ENCODE measurements at places on chromosomes 4 and X.

DNA sequence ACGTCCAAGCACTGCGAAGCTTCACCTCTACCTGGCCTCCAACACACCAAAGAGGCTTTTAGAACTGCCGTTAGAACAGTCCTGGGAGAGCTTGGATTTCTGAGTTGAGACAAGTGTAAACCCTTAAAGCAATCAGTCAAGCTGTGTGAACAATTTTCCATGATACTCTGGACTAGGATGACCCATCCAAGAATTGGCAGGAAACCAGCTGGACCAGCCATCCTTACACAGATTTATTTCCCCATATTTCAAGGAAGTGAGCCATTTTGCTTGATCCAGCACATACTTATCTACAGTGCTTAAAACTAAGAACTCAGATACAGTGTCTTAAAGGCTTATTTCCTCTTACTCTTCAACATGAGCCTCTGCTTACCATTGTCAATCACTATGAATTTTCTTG is 340.7 kb upstream of the HS3ST1 start:
- DNase-seq = no peak

DNA sequence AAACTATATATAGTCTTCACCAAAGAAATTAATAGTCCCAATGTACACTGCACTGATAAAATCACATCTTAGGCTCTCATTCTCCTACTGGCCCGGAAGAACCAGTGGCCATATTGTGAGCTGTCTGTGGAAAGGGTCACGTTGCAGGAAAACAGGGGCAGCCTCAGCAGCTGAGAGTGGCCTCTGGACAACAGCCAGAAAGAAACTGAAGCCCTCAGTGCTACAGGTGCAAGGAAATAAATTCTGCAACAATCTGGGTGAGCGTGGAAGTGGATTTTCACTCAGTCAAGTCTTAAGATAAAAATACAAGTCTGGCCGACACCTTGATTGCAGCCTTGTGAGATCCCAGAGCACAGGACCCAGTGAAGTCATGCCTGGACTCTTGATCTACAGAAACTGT is 3.2 kb upstream of the SLC25A14 start:
- no peak for DNase-seq

- no peak for DNase-seq
Measured at GRCh38 chr4:177339477-177340374, 30.1 kb downstream of the NEIL3 start.

DNA sequence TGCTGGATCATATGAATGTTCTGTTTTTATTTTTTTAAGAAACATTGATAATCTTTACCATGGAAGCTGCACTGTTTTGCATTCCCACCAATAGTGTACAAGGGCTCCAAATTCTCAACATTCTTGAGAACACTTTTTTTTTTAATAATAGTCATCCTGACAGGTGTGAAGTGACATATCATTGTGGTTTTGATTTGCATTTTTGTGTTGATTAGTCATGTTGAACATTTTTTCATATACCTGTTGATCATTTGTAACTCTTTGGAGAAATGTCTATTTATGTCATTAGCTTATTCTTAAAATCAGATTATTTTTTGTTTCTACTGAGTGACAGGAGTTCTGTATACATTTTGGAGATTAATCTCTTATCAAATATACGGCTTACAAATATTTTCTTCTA is 408.5 kb downstream of the GLUD2 start:
- DNase-seq = no peak

DNA sequence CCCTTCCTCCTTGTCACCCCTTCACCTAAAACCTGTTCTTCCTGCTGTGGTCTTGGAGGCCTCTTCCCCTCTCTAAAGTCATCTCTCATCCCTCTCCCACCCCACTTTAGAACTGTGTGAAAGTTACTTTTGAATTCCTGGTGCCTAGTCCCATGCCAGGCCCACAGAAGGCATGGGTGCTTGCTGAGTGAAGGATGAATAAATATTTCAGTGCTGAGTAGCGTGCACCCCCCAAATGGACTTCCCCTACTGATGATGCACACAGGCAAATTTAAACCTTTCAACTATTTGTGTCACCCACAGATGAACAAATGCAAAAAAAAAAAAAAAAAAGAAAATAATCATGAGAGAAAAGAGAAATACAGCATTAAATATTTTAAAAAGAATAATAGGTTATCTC is 19.8 kb downstream of the PSMD10 start:
- DNase-seq = no peak

- DNase-seq = no peak
Measured at GRCh38 chrX:53584891-53585290, 101.6 kb downstream of the HUWE1 start.

- DNase-seq = peak; percentile 4
Measured at GRCh38 chrX:53239474-53239873, 14.5 kb upstream of the KDM5C start.

DNA sequence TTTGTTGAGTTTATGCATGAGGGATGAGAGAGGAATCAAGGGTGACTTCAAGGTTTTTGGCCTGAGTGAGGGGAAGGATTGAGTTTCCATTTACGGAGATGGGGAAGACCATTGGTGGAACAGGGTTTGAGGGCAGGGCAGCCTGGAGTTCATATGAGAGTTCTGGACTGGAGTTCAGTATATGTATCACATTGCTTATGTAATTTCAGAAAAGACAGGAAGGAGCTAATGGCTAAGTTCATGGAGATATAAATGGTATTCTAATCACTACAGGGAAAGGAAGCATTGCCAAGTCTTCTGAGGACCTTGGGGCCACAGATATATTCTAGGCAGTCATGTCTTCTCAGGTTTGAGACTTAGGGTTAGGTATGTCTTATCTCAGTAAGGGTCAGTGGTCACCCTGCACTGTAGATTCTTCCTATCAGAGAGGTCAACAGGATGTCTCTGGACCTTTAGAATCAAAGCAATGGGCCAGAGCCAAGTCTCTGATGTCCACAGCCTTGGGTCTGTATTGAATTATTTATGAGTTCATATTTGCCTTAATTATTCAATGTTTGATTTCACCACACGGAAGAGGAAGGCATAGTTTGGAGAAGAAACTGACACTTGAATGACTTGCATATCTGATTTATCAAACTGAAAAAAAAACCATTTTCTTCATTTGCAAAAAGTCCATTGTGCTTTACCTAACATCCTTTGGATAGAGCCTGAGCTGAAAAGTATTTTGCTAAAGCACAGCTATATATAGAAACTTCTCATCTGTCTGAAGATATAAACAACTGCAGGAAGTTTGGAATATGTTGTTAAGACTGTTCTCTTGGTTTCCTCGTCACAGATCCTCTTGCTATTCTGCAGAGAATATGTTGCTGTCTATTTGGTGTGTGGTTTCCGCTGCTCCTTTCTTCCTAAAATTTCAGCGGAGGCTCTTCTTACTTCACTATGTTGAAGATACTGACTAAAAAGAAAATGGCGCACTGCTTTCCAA is 139.5 kb downstream of the PDGFRA start:
- DNase-seq = no peak

DNA sequence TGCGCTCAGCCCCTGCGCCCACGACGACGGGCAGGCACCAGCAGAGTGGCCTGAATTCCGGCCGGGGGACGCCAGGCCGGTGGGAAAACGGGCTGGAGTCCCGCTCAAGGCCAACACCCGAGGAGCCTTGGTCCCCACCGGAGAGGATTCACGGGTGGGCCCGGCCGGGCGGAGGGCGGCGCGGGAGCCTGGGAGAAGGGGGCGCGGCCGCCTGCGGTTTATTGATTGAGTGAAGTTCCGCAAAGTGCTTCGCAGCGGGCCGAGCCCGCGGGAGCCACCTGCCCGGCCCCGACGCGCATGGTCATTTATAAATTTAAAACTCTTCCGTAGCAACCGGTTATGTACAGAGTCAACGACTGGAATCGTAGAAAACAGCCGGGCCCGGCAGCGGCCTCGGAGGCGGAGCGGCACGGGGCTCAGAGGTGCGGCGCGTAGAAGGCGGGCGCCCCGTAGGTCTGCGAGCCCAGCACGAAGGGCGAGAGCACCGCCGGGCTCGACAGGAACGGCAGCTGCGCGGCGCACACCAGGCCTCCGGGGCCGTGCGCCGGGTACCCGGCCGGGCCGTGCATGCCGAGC is 3.6 kb downstream of the NKX1-1 start:
- DNase-seq = no peak

DNA sequence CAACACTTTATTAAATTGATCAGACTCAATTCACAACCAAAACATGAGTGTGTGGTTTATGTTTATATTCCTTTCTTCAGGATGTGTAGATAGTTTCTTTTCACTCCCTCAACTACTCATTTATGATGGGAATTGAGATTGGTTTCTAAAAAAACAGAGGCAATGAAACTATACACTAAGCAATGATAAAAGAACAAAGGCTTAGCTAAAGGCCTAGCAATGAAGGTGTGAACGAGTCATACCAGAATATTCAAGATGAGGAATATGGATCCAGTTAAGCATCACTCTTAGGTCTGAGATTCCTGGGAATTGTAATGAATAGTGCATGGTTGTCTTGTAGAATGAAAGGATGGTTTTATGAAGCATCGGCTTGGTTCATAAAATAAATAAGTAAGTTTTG is 17.5 kb upstream of the RASL11B start:
- no peak for DNase-seq

DNA sequence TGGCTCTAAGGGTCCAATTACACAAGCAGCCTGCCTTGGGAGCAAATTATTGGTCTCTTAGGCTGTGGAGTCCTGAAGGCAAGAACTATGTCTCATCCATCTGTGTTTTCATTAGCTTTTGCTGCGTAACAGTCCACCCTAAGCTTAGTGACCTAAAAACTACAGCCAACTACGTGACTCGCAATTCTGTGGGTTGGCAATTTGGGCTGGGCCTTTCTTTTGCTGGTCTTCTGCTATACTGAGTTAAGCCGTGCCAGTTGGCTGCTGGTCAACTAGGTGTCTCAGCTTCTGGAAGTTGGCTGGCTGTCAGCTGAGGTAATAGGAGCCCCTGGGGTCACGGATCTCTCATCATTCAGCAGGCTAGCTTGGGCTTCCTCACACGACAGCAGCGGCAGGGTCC is 205.6 kb upstream of the S100G start:
- no peak for DNase-seq

DNA sequence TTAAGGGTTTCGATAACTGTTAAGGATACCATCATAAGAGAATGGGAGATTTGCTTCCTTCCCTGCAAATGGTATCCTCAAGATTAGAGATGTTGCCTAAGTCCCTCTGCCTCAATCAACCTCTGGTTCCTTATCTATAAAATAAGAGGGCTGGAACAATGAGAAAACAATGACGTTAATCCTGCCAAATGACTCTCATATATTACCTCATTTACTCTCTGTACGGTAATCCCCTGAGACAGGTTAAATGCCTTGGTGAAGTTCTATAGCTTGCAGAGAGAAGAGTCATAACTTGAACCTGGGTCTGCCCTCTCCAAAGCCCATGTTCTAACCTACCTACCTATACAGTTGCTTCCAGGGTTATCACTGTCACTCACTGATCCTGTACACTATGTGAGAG is 100.2 kb upstream of the OTUD4 start:
- DNase-seq = no peak

DNA sequence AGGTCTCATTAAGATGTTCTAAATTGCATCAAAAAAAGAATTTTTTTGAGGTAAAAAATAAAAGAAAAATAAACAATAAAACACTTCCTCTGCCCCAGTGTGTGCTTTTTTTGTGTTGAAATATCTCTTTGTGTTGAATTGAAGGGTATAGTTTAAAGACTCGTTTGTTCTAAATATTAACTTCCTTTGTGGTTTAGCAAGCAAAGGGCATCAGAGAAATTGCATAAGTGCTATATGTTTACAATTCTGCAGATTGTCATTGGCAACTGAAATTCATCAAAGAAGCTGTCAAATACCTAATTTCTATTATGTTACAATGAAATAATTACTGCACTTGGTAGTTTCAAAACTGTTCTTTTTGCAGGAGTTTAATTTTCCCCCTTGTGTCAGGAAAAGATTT is 260.5 kb downstream of the DKK2 start:
- DNase-seq = no peak

DNA sequence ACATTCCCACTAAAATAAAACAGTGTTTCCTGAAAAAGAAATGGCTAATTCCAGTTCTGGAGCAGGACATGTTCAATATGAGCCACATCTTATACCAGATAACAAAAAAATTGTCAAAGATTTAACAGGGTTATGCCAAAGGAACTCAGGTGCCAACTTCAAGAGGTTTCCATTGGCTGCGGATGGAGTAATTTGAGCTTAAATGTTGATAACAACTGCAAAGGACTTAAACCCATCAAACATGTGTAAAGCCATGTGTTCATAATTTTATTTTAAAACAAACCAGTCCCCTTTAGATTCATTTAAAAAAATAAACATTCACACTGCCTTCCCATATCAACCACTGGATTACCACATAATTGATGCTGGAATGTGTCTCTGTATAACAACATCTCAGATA is 156.4 kb upstream of the PCDH18 start:
- DNase-seq = no peak

DNA sequence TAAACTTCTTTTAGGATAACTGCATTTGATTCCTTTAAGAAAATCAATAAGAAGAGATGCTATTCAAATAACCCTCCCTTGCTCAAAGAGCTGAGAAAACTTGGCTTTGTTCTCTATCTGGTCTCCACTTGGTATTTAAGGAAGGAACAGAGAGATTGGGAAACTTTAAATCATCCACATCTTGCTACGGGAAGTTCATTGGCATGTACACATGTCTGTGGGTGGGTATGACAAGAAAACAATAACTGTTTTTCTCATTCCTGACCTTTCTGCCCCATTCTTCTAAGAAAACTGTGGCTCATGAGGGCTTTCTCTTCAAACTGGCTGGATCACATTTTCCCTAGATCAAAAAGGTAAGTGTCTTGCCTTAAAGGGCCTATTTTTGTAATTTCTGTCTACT is 6.0 kb downstream of the SEL1L3 start:
- DNase-seq = no peak

- DNase-seq = no peak
Measured at GRCh38 chrX:72634331-72634730, 61.7 kb upstream of the HDAC8 start.

DNA sequence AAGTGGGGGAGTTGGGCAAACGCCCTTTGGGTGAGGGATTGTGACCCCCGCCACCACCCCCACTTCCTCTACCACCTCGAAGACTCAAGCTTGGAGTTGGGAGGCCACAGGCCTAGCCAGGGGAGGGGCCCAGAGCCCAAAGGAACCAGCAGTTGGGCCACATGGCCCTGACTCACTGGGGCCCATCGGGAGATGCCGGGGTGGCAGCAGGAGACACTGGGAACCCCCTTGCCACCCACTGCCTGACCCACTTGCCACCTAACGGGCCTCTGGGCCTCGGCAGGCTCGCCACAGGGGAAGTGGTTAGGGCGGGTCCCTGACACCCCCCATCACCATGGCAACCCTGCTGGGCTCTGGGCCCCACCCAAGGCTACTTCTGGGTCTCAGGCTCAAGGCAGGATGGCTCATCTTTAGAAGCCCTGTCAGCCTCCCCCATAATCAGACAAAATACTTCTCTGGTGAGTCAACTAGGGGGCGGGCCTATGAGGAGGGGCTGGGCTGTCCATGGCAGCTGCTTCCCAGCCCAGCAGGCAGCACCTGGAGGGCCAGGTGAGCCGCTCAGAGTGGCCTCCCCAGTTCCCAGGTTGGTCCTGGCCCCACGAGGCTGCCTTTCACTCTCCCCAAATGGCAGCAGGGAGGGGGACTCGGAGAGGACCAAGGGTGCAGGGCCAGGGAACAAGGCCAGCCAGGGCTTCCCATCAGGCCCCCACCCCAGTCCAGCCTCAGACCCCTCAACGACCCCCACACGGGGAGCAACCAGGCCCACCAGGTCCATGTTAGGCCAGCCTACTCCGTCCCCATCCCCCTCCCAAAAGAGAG is 5.6 kb downstream of the FLNA start:
- DNase-seq = peak; percentile 80

Data from activated CD4-positive, CD25-positive, alpha-beta regulatory T cell (primary cell).